ENCODE measurements at places on chromosomes 12 and 14. TPM values are rescaled to one million over a fixed set of nuclear protein-coding genes. Genes with fewer than 3 reads are reported as not detected.

The EPYC gene
- not detected for total RNA-seq

GRCh38 chr12:78835493-78835892, 29.1 kb upstream of the SYT1 start:
- no peak for DNase-seq

DNA sequence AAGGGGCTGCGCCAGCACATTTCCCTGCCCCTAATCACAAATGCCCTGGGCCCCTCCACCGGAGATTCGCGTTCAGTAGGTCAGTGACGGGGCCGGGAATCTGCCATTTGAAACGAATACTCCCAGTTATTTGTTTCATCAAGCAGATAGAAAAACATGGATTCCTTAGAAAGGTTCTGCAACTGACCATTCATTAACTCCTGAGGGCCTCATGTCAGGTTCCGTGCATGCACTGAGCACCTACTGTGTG, 25.6 kb upstream of the UBC start:
- DNase-seq = no peak

GRCh38 chr12:113813229-113813541, 152.9 kb downstream of the RBM19 start:
- DNase-seq = no peak

DNA sequence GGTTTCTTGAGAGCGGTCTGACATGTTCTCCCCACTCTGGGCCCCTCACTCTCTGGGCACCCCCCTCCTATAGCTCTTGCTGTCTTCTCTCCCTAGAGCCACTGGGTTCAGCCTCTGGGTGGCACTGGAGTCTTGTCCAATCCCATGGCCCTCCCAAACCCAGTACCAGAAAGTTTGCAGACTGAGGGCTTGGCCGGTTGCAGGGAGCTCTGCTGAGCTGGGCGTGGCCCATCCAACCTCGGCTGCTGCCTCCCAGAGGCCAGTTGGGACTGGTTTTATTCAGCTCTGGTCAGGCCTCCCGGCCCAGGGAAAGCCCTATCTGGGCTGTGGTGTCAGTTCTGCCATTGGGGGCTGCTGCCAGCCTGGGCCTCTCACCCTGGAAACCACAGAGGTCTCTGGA, 37.9 kb downstream of the ISCA2 start:
- no peak for DNase-seq
